ENCODE measurements at places on chromosomes 7 and 10.

DNA sequence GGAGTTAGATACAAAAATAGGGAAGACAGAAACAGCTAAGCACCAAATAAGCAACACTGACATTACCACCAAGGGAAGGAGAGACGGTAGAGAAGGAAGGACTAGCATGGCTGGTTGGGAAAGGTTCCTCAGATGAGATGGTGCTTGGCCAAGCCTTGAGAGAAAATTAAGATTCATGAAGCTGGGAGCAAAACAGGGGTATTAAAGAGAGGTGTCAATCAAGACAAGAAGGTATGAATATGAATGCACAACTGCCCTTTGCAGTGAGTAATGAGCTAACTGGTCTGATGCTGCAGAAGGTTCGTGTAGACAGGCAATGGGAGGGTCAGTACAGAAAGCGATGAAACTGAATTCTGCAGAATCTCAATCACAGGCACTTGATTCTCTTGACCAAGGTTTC, 67.7 kb downstream of the SLC37A3 start:
- DNase-seq, result no peak

- no peak for DNase-seq
Observed at GRCh38 chr7:72099784-72100183, 312.4 kb downstream of the CALN1 start.

DNA sequence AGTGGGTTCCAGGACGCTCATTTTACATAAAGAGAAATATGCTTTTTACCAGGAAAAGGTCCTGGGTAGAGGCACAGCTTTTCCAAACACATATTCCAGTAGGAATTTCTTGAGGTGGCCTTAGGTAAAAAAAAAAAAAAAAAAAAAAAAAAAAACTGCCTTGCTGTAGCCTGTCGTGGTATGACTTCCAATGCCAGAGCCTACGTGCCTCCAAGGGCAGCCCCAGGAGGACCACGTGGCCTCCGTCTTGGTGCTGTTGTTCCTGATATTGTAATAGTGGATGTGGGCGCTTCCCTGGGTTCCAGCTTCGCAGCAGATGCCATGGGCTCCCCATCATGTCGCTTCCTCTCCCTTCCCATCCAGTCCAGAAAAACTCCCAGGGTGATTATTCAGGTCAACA, 49.3 kb downstream of the PRKAG2 start:
- no peak for DNase-seq

DNA sequence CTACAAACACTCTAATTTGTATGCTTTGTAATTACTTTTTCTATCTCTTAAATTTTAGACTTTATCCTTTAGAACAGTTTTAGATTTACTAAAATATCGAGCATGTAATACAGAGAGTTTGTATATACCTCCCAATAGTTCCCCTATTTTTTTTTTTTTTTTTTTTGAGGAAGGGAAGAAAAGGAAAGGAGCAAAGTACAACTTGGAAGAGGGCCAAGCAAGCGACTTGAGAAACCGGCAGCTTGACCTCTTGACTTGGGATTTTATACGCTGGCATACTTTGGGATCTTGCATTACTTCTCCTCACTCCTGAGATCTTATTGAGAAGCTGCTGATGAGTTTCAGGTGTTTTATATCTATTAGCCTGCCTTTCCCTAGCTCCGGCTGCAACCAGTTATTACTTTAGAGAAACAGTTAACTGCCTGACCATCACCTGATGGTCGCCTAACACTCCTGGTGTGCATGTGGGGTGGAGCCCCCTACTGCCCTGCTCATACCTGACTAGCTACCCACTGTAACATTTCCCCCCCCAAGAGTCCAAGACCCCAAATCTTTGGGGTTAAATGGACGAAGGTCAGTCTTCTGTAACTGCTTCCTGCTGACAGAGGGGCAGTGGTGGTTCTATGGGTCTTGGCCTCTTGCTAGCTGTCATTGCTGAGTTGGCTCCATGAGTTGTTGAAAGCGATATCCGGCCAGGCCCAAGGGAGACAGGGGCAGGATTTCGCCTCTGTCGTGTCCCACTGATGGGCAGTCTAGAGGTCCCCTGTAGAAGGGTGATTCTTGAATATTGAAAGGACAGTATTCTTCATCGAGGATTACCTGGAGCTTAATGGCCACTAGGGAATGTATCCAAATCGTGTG, 28.5 kb downstream of the MKLN1 start:
- no peak for DNase-seq

DNA sequence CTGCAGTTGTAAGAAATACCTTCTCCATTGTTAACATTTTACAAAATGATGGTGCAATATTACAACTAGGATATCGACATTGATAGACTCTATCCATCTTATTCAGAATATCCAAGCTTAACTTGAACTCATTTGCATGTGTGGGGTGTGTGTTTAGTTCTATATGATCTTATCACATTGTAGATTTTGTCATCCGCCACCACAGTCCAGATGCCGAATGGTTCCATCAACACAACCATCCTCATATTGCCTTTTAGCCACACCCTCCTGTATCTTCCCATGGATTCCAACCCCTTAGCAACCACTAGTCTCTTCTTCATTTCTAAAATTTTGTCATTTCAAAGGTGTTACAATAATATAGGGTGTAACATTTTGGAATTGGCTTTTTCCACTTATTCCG, 452.9 kb upstream of the AKR1E2 start:
- no peak for DNase-seq

DNA sequence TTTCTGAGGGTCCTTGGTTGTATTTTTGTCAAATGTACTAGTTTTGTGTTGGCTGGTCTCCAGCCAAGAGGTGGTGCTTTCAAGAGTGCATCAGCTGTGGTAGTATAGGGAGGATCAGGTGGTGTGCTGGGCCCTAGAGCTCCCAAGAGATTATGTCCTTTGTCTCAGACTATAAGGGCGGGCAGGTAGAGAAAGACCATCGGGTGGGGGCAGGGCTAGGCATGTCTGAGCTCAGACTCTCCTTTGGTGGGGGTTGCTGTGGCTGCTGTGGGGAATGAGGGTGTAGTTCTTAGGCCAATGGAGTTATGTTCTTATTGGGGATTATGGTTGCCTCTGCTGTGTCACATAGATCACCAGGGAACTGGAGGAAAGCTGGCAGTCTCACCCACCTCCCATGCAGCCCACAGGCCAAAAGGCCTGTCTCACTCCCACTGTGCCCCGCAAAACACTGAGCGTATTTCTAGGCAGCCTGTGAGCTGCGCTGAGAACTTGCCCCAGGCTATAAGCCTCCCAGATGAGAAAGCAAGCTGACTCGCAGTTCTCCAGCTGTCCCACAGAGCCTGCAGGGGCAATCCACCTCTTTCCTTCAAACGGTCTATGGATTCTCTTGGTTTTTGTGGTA, 1066.7 kb downstream of the GRM8 start:
- DNase-seq, result no peak
